Iris pigment epithelial cell (primary cell): ENCODE measurements at places on chromosomes 3 and 15.

GRCh38 chr3:42173307-42173706 is 82.2 kb downstream of the TRAK1 start:
- no peak for DNase-seq

DNA sequence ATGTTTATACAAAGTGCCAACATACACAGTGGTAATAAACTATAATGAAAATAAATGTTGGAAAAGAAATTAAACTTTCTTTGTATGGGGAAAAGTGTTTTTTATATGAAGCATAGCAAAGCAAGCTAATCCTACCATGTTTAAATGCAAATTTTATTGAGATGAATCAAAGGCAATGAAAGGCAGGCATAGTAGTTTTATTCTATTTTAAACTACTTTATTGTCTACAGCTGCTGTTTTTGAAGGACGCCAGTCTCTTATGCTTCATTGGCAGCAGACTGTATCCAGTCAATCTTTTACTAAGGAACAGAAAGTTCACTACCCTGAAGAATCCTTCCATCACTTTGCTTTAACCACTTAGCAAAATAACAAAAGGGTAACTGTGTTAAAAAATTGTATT is 761.0 kb downstream of the ROBO2 start:
- no peak for DNase-seq

GRCh38 chr15:58724466-58724865 is 25.0 kb downstream of the ADAM10 start:
- peak; percentile 82 for DNase-seq

DNA sequence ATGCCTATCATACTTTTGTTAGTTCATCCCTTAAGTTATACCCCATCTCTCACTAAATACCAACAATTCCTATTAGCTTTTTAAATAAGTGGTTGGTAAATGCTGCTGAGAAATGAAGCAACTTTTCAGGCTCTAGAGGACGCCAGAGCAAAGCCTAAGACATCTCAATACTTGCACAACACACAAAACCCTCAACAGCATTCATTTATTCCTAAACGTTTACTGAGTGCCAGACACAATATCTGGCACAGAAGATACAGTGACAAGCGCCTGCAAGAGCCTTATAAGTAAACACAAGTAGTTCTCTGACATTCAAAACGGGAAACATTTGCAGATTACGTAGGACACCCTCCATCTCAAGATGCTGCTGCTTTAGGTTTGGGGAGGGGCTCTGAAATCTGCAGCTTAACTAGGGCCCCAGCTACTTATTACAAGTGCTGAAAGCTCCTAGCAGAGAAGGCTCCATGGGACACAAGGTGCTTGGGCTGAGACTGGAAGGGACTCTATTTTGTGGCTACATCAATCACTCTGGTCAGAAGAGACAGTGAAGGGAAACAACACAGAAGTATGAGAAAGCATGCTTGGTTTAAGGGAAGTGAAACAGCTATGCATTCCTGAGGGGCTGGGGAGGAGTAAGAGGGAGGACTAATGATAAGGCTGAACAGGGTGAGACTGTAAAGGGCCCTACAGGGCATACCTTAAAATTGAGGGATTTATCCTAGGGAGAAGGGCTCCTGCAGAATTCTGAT is 311.3 kb downstream of the PLCL2 start:
- peak; percentile 74 for DNase-seq
